NCI-H187 treated with DMSO at 0.1 percent for 48 hours (cell line): ENCODE measurements at places on chromosomes 3 and 15.

DNA sequence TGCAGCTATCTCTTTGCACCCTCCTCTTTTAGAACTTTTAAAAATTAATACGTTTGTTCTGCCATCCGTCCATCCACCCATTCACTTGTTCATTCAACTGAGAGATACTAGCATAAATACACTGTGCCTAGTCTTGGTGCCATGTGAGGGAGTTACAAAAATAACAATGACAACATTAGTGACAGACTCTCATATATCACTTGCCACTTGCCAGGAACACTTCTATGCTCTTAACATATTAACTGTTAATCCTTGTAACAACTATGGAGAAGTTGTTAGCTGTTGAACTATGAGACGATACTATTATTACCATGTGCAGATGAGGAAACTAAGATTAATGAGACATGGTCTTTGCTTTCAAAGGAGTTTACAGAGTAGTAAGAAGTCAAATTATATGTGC is 33.6 kb downstream of the RPL39L start:
- no peak for DNase-seq

GRCh38 chr3:50162034-50162883 is 7.1 kb downstream of the SEMA3F start:
- no peak for DNase-seq

GRCh38 chr15:50248994-50249582 is 16.4 kb downstream of the HDC start:
- DNase-seq, result no peak

DNA sequence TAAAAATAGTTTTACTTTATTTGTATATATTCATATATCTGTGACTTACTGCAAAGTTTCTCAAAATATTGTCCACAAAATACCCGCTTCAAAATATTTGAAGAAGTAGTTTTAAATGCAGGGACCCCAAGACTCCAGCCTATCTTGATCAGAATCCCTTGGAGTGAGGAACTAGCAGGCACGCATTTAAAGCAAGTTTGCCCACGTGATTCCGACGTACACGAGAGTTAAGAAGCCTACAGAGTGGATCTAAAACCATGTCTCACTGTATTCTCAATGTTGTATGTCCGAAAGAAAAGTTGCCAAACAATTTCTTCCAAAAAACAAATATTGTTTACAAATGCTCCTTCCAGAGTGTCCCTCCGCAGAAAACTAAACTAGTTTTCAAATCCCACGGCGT is 1.7 kb downstream of the GABRB3 start:
- DNase-seq, result no peak

DNA sequence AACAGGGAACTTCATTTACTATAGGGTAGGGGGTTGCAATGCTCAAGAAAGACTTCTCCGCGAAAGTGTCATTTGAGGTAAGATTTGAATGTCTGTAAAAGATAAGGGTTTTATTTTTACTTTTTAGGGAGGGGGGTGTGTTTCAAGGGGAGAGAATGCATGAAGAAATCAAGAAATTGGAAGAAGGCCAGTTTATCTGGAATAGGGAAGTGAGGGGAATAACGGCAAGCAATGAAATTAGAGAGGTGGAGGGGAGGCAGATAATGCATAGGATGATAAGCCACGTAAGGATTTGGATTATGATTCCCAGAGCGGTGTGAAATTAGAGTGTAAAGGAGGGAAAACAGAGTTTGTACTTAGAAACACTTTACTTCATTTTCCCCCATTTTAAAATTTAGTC is 63.0 kb upstream of the MB21D2 start:
- no peak for DNase-seq

DNA sequence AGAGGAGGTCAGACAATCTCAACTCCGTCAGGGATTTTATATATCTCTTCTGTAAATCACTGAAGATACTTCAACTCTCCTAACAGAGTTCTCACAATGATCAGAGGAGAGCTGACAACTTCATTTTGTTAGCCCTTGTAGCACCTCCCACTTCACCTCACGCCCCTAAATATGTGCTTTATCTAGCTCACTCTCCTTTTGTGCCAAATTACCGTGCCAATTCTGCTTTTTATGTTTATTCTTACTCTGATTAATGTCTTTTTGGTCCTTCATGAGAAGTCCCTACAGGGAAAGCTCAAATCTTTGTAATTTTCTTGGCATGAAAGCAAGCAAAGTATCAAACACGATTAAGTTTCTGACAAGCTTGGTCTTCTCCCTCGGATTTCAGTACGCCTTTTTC is 636.1 kb upstream of the NAALADL2 start:
- DNase-seq, result no peak

DNA sequence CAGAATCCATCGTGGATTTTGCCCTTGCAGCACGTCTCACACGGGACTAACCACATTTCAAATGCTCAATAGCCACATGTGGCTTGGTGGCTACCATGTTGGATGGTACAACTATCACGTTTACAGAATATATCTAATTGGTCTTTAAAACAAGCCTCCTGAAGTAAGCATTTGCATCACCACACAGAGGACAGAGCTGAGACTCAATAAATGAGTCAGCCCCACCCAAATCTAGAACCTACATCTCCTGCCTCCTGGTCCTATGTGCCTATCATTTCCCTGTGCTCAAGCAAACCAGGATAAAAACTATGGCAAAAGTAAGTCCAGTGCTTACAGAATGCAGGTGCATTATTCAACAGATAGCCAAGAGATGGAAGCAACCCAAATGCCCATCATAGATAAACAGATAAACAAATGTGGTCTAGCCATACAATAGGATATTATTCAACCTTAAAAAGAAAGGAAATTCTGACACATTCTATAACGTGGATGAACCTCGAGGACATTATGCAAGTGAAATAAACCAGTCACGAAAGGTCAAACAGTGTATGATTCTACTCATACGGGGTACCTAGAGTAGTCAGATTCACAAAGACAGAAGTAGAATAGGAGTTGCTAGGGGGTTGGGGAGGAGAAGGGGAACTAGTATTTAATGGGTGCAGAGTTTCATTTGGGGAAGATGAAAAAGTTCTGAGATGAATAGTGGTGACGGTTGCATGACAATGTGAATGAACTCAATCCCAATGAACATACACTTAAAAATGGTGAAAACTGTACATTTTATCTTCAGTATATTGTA is 43.9 kb downstream of the SRGAP3 start:
- DNase-seq, result no peak

- DNase-seq, result no peak
Observed at GRCh38 chr3:140051019-140051957, 116.3 kb downstream of the CLSTN2 start.

GRCh38 chr15:58179206-58179605 is 41.0 kb downstream of the AQP9 start:
- no peak for DNase-seq

- DNase-seq, result no peak
Observed at GRCh38 chr15:58442122-58442521, 10.3 kb downstream of the LIPC start.

DNA sequence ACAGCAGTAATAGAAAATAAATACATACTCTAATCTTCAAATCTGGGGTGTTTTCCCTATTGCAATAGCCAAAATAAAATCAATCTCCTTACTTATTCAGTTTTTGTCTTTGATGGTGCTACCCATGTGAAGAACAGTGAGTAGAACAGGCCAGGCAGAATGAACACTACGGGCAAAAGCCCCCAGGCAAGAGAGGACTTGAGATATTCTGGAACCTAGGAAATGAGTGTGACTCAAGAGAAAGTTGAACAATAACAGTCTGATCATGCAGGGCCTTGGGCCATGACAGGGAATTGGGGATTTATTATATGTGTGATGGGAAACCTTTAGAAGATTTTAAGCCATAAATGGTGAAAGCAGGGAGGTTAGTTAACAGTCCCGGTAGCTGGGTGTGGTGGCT is 14.0 kb upstream of the DUT start:
- DNase-seq, result no peak

DNA sequence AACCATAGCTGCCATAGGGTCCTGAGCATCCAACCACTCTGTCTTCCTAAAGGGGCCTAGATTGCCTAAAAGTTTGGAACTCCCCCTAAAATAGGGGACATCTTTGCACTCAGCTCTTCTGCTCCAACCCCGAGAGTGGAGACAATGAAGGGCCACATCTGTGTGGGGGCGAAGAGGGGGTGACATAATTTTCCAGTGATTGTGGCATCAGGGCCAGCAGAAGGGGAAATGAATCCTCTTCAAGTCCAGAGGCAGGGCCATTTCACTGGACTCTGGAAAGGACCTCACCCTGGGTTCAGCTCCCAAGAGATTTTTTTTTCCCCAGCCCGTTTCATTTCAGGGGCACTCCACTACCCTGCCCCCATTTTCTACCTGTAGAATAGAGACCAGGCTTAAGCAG is 4.6 kb upstream of the ANKRD63 start:
- no peak for DNase-seq
